ENCODE measurements at places on chromosomes 16 and 17. TPM values are rescaled to one million over a fixed set of nuclear protein-coding genes. Genes with fewer than 3 reads are reported as not detected.

GRCh38 chr17:73237714-73238113 is 24.0 kb downstream of the CPSF4L start:
- no peak for DNase-seq

DNA sequence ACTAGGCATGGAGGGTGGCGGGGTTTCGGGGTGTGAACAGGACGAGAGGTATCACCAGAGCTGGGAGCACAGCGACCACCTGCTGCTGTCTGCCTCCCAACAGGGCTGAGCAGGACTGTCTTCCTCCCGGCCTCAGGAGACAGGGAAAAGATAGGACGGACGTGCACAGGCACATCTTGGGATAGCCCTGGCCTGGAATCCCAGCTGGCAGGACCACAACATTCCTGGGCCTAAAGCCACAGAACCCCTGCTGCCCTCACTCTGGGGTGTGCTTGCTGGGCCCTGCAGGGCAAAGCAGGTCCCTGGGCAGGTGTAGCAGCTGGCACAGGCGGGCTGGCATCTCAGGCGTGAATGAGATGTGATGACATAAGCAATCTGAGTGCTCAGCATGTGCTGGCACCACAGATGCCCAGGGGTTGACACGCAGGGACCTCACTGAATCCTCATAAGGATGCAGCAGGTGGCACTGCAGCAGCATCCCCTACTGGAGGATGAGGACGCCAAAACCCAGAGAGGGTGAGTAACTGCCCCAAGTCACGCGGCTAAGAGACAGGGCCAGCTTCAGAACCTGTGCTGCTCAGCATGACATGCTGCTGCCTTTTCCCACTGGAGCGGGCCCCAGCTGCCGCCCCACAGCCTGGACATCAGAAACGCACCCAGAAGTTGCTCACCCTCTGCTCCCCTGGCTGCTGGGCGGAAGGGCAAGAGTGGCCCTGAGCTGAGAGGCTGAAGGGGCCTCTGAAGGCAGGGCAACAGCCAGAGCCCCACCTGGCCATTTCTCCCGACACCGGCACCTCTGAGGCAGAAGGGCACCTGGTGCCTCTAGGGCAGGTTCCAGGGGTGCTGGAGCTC is 7.1 kb downstream of the CORO7 start:
- no peak for DNase-seq

- DNase-seq, result no peak
Measured at GRCh38 chr16:78709137-78709884, 609.9 kb downstream of the WWOX start.

- no peak for DNase-seq
Measured at GRCh38 chr16:2587891-2588565, 50.2 kb downstream of the PDPK1 start.

GRCh38 chr16:1290860-1291575 is 18.4 kb upstream of the UBE2I start:
- DNase-seq, result peak; percentile 55

- no peak for DNase-seq
Measured at GRCh38 chr16:3183445-3184139, 4.4 kb upstream of the OR1F1 start.

DNA sequence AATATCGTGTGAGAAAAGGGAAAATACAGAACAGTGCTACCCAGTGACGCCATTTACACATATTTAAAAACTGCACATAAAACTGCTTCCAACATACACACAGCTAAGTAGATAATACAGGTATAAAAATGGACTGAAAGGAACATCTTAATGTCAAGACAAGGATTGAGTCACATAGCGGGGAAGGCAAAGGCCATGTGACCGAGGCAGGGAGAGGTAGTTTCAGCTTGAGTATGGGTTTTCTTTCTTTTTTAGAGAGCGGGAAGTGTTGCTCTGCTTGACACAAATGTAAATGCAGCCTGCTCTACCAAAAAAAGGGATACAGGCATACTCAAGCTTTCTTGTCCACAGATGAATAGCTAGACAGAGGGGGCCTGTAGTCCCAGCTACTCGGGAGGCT is 46.5 kb downstream of the SDR42E1 start:
- no peak for DNase-seq

- no peak for DNase-seq
Measured at GRCh38 chr16:10999300-10999699, 54.9 kb downstream of the CLEC16A start.

- no peak for DNase-seq
Measured at GRCh38 chr17:45424769-45425124, 7.9 kb downstream of the ARHGAP27 start.

- DNase-seq, result no peak
Measured at GRCh38 chr17:44197980-44198720, 1.5 kb downstream of the ATXN7L3 start.

DNA sequence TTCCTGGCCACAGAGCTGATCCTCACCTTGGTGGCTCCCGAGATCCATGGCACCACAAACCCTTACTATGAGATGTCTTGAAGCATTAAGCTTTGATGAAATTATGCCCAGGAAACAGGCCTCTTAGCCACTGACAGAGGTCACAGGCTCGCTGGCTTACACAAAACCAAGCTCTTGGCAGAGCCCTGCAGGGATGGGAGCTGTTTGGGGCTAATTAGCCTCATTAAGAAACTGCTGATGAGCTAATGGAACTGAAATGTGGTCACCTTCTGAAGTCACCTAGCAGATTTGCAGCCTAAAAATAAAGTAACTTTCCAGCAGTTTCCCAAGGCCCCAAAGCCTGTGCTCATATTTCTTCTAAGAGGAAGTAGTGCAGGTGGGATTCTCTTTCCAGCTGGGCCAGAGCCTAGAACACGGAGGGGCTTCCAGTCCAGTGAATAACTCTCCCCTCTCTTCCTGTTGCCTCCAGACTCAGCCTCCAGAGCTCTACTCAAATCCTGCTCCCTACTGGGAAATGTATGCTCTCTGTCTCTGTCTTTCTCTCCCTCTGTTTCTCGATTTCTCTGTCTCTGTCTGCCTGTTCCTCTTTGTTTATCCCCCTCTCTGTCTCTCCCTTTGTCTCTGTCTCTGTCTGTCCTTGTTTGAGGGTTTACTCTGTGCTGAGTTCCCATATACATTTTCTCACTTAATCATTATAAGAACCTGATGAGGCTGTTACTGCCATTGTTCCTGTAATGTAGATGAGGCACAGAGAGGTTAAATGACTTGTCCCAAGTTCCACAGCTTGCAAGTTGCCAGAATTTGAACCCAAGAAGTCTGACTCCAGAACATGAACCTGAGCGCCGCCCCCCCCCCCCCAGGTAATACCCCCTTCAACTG is 338.9 kb downstream of the CA10 start:
- no peak for DNase-seq

DNA sequence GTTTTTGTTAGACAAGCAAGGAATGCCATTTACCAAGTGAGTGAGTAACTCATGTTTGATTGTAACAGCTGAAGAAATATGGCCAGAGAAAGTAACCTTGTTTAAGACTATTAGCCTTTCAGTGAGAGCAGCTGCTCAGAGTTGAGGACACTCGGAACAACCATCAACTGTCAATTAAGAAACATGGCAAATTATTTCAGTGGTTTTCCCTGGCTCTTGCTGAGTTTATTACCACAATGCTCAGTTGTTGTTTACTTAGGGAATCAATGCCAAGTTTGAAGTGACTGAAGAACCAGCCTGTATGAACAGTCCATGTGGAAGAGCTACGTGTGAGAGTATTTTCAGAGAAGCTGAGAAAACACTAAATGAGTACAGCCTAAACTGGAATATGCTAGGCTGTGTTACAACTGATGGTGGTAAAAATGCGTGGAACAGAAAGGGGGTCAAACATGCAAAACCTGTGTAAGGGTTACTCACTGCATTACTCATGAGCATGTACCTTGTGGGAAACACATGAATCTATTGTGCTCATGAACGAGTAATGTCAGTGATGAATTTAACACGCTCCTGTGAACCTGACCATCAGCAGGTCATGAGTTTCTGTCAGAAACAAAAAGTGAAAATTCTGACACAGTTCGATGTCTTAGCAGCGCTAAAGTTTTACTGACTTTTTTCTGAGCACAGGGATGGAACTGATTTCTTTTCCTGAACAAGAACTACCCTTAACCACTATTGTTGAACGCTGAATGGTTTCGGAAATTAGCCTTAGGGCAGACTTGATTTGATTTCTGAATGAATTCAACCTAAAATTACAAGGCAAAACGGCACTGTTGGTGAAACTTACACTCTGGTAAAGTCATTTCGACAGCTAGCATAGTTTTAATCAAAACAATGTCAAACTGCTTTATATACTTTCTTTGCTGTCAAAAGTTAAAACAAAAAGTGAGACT is 33.5 kb downstream of the GNA13 start:
- DNase-seq, result peak; percentile 15

GRCh38 chr17:17204041-17204591 is 2.0 kb downstream of the PLD6 start:
- no peak for DNase-seq

DNA sequence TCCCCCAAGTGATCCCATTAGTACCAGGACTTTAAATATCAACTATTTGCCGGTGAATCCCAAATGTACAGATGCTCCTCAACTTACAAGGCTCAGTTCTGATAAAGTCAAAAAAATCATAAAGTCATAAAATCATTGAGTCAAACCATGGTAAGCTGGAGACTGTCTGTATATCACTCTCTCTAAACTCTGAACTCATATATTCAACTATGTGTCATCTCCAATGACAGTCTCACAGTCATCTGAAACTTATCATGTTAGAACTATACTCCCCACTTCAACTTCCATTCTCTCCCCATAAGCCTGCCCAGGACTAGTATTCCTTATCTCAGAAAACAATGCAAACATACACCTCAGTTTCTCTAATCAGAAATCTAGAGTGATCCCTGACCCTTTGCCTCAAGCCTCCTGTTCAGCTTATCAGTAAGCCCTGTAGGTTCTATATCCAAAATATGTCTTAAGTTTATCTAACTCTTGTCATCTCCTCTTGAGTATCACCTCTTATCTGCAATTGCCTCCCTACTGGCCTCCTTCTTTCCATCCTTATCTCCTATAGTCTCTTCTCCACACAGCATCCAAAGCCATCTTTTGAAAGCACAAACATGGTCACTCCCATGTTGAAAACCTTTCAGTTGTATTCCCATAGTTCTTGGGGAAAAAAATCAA is 55.0 kb downstream of the SSH2 start:
- no peak for DNase-seq

DNA sequence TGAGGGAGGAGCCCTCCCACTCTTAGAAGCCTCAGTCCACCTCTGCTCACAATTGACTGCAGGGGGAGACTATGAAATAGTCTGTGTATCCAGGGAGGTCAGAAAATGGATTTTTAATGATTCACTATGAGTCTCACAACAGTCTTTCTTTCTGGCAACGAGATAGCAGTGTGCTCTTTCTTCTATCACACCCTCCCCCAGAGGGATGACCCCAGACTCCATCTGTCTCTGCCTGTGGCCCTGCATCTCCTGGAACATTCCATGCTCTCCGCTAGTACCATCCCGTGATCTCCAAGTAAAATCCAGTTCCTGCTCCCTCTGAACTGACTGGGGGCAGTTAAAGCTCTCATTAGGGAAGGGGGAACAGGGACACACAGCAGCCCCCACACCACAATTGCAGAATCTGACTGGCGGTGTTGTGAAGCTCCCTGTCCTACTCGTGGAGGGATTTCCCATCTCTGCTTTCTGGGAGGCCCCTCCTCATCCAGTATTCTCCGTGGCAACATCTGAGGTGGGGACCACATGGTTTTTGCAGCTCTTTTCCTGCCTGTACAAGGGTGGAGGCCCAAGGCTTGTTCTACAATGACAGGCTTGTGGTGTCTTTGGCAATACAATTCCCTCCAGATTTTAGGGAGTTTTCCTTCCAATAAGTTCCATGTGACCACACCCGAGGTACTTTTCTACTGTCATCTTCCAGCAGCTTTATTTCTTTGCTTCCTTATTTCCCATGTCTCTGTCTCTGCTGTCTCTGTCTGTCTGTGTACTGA is 19.4 kb downstream of the NATD1 start:
- no peak for DNase-seq

GRCh38 chr17:8397636-8398035 is at the start of gene RNF222:
RNF222 (minus strand) TSS chr17:8397827; CDS start chr17:8393461, 4,366 bp downstream.
- no peak for DNase-seq

GRCh38 chr16:48612611-48613010 is 2.6 kb upstream of the N4BP1 start:
- DNase-seq, result no peak

DNA sequence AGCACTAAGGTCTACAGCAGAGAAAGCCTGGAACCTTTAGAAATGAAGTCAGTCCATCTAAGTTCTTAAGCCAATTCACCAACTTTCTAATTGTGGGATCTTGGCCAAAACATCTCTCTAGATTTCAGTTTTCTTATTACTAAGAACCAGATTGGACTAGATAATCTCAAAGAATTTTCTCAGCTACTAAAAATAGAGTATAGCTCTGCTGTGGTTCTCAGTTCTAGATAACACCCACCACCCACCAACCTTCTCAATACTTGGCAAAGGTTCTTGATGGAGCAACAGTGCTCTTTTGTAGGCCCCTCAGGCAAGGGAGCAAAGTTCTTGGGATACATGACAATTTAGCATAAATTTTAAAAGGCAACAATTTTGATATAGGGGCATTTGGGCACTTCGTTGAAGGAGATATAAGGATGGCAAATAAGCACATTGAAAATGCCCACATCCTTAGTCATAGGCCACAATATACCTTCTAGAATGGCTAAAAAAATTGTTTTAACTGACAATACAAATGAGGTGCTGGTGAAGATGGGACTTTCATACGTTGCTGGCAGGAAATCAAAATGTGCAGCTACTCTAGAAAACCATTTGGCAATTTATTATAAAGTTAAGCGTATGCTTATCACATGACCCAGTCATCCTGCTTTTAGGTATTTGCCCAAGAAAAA is 74.4 kb upstream of the TMEM132E start:
- DNase-seq, result no peak

DNA sequence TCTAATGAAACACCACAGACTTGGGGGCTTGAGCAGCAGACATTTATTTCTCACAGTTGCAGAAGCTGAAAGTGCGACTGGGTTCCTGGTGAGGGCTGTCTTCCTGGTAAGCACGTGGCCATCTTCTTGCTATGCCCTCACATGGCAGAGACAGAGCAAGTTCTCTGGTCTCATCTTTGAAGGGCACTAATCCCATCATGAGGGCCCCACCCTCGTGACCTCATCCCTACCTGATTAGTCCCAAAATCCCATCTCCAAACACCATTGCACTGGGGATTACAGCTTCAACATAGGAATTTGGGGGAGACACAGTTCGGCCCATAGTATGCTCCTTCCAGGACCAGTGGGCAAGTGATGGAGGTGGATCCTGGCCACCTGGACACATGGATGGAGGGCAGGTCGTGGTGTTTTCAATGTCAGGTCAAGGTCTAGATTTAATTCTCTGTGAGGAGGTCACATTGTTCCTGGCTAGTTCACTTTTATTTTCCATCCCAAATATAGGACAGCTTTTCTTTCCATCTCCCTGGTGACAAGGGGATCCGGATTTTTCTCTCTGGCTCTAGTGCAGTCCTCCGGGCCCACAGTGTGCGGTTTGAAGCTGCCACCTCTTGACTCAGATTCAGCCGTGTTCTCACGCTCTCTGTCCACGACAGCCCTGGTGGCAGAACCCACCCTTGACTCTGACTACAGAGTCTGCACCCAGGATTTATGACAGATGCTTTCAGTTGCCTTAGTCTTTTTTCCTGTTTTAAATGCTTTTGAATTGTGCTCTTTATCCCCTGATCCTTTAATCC is 160.5 kb upstream of the NOL11 start:
- DNase-seq, result no peak

CLN3 gene
- total RNA-seq, result 23.4 TPM

PYY gene
- not detected for total RNA-seq

SPNS3 gene
- not detected for total RNA-seq

GDPD1 gene
- total RNA-seq, result 3.8 TPM

NOD2 gene
- 0.29 TPM for total RNA-seq

STX1B gene
- total RNA-seq, result 3.0 TPM

CACNG3 gene
- not detected for total RNA-seq

CX3CL1 gene
- 23.4 TPM for total RNA-seq

TNP2 gene
- not detected for total RNA-seq

HS3ST3B1 gene
- total RNA-seq, result 39.5 TPM

ACADVL gene
- total RNA-seq, result 106 TPM
